ENCODE measurements at places on chromosomes 4 and X.

DNA sequence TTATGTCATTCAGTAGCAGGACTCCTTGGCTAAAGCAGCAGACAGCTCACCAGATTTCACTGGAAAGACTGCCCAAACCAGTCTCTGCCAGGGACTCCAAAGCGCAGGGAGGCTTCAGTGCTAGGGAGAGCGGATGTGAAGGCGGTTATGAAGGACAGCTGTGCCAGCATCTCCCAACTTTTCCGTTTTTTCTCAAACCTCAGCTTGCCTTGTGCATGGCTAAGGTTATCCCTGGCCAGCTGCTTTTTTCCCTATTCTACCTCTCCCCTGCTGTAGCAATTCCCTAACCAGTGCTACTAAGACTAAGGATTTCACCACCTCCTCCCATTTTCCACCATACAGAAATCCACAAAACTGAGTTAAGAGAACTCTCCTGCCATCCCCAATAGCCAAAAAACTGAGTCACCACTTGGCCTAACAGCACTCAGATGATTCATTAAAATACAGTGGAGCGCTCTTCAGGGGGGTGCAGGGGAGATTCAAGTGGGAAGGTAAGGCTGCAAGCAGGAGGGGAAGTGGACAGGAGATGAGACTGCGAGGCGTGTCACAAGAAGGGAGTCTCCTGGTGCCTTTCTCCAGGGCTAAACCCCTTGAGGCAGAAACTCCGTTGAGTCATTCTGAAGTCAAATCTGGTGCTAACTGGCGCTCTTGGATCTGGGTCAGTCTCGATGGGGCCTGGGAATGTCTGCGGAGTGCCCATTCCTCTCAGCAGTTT, 90.7 kb downstream of the PALLD start:
- H3K27ac ChIP-seq = no peak overlapping the region
- no peak overlapping the region for H3K4me3 ChIP-seq
- no peaks in the 10 kb centered on the region for H3K4me1 ChIP-seq
- no peaks in the 10 kb centered on the region for H3K27me3 ChIP-seq

DNA sequence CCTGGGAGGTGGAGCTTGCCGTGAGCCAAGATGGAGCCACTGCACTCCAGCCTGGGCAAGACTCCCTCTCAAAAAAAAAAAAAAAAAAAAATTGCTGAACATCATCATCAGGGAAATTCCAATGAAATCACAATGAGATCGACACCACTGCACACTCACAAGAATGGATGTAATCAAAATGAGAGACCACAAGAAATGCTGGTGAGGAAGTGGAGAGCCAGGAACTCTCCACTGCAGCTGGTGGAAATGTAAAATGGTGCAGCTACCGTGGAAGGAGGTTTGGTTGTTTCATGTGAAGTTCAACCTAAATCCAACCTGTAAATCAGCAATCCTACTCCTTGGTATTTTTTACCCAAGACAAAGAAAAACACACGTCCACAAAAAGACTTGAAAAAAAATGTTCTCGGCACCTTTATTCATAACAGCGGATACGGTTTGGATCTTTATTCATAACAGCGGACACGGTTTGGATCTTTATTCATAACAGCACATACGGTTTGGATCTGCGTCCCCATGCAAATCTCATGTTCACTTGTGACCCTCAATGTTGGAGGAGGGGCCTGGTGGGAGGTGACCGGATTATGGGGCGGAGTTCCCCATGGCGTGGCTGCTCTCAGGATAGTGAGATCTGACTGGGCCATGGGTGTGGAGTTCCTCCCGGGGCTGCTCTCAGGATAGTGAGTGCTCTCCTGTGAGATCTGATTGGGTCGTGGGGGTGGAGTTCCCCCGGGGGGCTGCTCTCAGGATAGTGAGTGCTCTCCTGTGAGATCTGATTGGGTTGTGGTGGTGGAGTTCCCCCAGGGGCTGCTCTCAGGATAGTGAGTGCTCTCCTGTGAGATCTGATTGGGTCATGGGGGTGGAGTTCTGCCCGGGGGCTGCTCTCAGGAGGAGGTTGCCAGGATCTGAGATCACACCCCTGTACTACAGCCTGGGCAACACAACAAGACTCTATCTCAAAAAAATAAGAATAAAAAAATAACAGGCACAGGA, 7.7 kb downstream of the GAK start:
- no peaks in the 10 kb centered on the region for H3K27me3 ChIP-seq
- no peak overlapping the region for H3K4me3 ChIP-seq
- no peak for DNase-seq
- peak overlapping the region; percentile 33 for H3K27ac ChIP-seq

DNA sequence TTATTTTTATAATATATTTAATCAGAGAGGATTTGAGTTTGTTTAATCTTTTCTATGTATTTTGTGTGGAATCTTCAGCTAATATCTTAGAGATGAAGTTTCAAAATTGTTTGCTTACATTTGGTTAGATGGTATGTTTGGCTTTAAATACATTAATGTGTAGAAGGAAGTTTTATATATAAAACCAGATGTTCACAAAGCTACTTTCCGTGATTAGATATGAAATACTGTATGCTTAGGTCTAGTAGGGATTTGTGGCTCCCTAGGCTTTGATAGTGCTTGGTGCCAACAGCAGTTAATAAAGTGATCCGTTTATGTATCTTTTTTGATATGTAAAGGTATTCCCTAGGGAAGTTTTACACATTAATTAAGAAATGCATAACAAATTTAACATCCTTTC, 223.0 kb downstream of the ARHGAP10 start:
- H3K4me1 ChIP-seq = no peaks in the 10 kb centered on the region
- H3K36me3 ChIP-seq = no peaks in the 10 kb centered on the region
- DNase-seq = no peak
- no peaks in the 10 kb centered on the region for H3K27me3 ChIP-seq

- DNase-seq = no peak
- H3K36me3 ChIP-seq = no peaks in the 10 kb centered on the region
- H3K4me1 ChIP-seq = no peaks in the 10 kb centered on the region
- H3K27me3 ChIP-seq = no peaks in the 10 kb centered on the region
These were observed at the start of gene SLC4A4 for GRCh38 chr4:71338846-71339593. Gene SLC4A4 (plus strand): TSS chr4:71339020.

DNA sequence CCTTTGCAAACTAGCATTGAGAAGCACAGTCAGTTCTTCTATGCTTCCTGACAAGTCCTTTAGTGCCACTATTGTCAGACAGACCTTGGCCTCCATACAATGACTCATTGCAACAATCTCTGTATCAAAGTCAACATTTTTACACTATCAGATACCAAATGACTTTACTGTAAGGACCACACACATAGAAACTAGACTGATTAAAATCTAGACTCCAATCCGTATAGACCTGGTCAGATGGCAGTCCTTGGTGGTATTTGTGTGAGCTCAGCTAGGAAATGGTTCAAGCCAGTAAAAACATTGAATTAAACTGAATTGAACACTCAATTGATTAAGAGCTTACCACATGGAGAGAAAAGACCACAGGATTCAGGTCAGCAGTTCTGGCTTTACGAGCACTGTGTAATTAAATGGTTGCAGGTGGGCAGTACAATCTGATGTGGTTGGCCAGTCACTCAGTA, 549.8 kb upstream of the LCORL start:
- no peak overlapping the region for H3K27ac ChIP-seq
- H3K27me3 ChIP-seq = no peaks in the 10 kb centered on the region
- no peak for DNase-seq

DNA sequence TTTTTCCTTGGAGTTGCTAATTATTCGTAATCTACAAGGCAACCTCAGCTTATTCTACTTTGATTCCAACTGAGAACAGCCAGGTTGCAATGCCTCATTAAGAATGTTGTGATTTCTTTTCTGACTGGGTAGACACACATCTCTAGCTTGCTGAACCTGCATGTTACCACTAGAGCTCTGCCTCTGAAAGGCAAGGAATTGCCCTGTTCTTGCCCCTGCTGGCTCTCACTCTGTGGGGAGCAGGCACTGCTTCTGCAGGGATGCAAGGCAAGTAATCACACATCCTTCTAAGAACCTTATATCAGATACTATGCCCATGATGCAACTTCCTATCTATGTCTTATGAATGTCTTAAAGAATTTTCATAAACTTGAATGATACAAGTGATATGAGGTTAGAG, 503.2 kb downstream of the PACRGL start:
- no peaks in the 10 kb centered on the region for H3K4me1 ChIP-seq
- H3K27ac ChIP-seq = no peak overlapping the region
- no peak overlapping the region for H3K4me3 ChIP-seq
- DNase-seq = no peak
- H3K27me3 ChIP-seq = no peaks in the 10 kb centered on the region
- H3K36me3 ChIP-seq = no peaks in the 10 kb centered on the region

DNA sequence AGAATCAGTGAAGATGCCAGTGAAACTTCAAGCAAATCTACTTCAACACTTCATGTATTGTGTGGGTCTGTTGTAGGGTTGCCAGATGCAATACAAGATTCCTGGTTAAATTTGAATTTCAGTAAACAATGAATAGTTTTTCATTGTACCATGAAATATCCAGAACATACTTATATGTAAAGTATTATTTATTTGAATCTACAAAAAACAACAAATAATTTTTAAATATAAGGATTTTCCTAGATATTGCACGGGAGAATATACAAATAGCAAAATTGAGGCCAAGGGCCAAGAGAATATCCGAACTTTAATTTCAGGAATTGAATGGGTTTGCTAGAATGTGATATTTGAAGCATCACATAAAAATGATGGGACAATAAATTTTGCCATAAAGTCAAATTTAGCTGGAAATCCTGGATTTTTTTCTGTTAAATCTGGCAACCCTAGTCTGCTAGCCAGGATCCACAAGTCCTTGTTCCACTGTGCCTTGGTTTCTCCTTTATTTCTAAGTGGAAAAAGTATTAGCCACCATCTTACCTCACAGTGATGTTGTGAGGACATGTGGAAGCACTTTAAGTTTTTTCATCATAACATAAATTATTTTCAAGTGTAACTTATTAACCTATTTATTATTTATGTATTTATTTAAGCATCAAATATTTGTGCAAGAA, 2.3 kb downstream of the CXCL8 start:
- no peak overlapping the region for H3K4me3 ChIP-seq
- no peaks in the 10 kb centered on the region for H3K27me3 ChIP-seq
- no peak overlapping the region for H3K27ac ChIP-seq

- no peaks in the 10 kb centered on the region for H3K4me1 ChIP-seq
- H3K27ac ChIP-seq = no peak overlapping the region
- H3K4me3 ChIP-seq = no peak overlapping the region
- DNase-seq = no peak
- no peaks in the 10 kb centered on the region for H3K27me3 ChIP-seq
- peaks cover 15% of the 10 kb centered on the region for H3K36me3 ChIP-seq
These were observed 99.9 kb downstream of the DDX60 start for GRCh38 chr4:168218645-168219044.

- no peaks in the 10 kb centered on the region for H3K4me1 ChIP-seq
- H3K27me3 ChIP-seq = no peaks in the 10 kb centered on the region
These were observed 365.5 kb downstream of the RAB28 start for GRCh38 chr4:13118633-13119032.
